Inflammatory macrophage (primary cell): ENCODE measurements at places on chromosomes 3 and 15.

DNA sequence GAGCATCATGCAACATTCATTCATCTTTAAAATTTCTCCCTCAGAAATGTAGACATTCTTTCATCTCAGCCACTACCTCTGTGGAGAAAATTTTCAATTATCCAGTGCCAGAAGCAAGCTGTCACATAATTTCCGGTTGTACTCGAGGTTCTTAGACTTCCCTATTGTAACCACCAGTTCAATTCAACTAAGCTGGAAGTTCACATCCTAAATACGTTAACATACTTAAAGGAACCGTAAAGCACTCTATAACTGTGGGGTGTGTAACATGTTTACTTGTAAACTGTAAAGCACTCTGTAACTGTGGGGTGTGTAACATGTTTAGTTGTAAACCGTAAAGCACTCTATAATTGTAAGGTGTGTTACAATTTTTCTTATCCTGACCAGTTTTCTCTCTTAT lies 150.3 kb downstream of the PLCL2 start:
- peak; percentile 55 for DNase-seq

DNA sequence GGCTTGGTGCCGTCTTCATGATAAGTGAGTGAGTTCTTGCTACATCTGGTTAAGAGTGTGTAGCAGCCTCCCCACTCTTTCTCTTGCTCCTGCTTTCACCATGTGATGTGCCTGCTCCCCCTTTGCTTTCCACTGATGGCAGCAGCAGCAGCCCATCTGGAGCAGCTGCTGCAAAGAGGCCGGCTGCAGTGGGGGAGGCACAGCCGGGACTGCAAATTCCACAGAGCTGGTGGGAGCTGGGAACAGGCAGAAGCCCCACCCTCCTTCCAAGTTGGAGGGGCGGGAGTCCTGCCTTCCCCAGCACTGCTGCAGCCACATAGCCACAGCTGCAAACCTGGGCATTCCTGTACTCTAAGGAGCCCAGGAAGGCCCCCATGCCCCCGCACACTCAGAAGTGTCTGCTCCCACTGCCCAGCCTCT lies 62.8 kb upstream of the IMPG2 start:
- DNase-seq: no peak

DNA sequence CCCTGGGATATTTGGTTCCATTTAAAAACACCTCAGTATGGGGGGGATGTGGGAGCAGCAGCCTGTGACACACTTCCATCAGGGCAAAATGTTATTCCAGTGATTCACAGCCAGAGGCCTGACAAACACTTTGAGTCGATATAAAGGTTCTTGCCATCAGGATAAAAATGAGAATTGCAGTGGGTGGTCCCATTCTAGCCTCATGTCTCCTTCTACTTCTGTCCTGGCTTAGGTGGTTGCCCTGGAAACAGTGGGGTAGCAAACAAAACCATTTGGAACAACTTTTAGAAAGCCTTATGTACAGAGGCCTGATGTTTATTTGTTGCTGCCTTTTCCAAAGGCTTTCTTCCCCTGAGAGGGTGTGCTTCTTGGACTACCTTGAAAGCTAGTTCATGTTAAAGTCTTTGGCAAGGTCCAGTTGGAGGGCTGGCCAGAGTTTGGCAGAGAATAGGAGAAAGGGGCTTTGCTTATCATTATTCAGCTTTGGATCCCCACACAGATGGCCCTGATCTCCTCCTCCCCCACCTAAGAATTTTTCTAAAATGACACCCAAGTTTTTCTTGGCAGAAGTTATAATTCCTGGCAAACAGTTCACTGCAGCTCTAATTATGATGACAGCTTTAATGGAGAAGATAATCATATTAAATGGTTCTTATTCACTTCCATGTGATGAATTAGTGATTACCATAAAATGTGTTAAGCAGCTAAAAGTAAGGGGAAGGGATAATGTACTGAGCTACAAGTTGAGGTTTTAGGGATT lies 84.2 kb upstream of the ZNF280D start:
- DNase-seq: no peak

DNA sequence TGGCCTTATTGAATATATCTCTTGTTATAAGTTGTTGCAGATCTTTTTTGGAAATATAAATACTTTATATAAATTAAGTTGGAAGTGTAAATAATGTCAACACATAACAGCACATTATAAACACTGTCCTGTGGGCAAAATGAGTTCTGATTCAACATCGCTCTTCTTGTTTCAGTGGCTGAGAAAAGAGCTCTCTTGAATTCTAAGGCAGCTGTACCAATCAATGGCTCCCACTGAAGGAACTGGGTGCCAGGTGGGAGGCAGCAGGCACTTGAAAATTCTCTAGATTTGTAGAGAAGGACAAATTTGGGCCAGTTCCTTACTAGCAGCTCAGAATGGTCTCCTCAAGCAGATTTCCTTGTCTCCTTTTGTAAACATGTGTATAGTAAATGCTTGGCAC lies 45.6 kb downstream of the CHST2 start:
- no peak for DNase-seq

DNA sequence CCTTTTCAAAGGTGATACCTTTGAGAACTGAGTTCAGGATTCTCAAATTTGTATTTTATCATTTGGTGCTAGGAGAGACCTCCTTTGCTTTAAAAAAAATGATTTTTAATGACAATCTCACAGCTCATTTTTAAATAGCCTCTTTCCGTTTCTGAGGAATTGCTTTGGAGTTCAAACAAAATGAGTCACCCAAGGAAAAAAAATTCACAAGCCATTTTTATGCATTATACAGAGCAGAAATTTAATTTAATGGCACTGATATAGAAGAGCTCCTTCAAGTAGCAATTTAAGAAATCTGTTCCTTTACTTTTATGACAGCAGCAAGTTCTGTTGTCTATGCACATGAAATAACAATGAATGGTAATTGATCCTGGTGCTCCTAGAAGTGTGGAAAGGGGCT lies 337.9 kb upstream of the KCNMB2 start:
- no peak for DNase-seq

- no peak for DNase-seq
Observed at GRCh38 chr15:32864051-32864450, 146.2 kb downstream of the GREM1 start.

DNA sequence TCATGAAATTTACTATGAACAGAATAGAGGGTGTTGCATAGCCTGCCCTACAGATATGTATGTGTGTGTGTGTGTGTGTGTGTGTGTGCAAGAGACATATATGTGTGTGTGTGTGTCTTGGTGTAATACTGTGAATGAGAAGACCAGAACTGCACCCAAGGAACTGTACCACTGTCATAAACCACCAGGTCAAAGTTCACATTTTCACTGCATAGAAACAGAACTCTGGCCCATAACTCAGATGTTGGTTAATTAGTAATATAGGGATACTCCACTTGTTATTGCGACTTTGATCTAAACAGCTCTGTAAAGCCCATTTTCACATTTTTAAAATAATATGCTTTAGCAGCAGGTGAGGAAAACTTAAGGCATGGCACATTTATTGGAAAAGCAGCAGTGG lies 111.8 kb downstream of the IGF2BP2 start:
- peak; percentile 40 for DNase-seq

DNA sequence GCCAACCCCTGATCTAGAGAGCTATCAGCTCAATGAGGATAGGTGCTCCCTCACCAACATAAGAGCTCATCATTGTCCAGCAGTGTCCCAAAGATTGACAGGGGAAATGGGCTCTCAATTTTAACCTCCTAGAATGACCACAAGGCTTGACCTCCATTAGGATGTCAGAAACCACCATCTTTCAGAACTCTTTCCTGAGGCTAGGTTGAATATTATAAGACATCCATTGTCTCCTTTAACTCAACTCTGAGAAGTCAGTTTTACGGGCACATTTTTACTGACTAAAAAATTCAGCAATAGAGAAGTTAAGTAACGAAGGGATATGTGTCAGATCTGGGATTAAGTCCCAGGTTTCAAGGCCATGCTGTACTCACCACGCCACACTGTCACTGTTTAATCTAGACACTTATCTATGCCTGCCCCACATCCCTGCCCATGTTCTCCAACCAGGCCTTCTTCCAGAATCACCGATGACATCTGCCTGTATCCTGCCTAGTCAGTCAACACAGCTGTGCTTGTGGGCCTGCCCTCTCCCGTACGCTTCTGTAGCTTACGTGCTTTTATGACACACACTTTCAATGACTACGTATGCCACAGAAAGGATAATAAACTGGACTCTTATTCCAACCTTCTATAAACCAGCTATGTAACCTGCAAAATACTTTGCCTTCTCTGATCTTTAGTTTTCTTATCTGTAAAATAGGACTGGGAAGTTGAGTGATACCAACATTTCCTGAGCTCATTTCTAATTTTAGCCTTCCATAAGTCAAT lies 17.1 kb upstream of the MUC13 start:
- no peak for DNase-seq

DNA sequence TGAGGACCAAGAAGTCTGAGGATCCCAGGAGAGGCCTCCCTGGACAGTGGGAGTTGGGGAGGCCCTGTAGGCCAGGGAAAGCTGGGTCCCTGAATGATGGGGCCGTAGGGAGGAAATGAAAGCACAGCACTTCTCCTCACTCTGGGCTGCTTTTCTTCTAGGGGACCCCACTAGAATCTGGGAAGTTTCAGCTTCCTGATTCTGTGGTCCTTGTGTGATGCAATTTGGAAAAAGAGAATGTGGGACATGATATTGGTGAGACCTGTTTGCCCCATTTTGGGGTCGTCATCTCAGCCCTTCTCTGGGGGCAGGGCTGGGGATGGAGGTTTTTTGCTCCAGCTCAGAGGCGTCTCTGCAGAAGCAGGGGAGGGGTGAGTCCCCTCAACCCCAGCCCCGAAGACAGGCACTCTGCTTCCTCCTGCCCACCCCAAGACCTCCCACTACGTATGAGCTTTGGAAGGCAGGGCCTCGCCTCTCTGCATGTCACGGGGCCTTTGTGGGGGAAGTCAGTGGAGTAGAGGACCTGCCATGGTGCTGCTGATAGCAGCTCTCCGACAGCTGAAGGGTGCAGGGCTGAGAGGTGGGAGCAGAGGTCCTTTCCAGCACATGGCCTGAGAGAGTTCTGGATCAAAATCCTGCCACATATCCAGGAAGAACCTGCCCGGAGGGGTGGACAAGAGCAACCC lies 1.5 kb upstream of the SNX22 start:
- DNase-seq: peak; percentile 41

- DNase-seq: no peak
Observed at GRCh38 chr3:23945663-23945912, 502 bp downstream of the NR1D2 start.

DNA sequence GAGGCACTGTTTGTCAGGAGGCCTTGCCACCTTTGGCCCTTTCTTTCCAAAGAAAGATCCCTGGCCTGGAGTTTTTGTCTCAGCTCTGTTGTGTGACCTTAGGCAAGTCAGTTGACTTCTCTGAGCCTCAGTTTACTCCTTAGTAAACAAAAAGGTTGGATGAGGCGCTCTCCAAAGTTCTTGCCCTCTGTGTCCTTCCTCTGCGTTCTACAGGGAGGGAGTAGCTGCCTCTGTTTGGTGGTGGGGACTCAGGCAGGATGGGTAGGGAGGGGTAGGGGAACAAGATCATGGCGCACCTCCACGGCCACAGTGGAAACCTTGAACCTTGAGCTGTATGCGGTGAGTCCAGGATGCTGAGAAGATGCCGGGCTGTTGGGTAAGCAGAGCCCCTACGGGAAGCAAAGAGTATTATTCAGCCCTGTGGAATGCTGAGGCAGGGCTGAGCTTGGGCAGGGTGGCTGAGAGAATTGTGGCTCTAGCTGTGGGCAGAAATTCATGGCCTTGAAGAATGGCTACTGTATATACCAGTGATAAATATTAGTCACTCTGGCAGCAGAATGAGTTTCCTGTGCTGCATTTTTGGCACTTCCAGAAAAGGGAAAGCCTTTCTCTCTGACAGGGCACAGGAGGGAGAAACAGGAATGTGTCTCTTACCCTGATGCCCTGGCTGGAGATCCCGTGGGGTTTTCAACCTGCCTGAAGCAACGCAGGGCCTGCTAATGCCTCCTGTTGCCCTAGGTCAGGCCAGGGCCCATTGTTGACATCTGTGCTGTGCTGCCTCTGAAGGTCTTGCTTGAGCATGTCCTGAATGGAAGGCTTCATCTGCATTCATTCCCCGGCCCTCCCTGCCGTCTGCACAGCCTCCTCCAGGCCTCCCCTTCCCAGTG lies 39.9 kb downstream of the SMAD3 start:
- no peak for DNase-seq

- no peak for DNase-seq
Observed at GRCh38 chr3:191269289-191270085, 59.7 kb upstream of the CCDC50 start.
